ENCODE measurements at places on chromosomes 12 and 14.

- no peak for DNase-seq
These were observed 18.6 kb downstream of the LGMN start for GRCh38 chr14:92729634-92730358.

- DNase-seq: no peak
These were observed 378.8 kb upstream of the SOX5 start for GRCh38 chr12:24328261-24328660.

GRCh38 chr12:101612160-101612916 is 17.6 kb downstream of the MYBPC1 start:
- DNase-seq: no peak

DNA sequence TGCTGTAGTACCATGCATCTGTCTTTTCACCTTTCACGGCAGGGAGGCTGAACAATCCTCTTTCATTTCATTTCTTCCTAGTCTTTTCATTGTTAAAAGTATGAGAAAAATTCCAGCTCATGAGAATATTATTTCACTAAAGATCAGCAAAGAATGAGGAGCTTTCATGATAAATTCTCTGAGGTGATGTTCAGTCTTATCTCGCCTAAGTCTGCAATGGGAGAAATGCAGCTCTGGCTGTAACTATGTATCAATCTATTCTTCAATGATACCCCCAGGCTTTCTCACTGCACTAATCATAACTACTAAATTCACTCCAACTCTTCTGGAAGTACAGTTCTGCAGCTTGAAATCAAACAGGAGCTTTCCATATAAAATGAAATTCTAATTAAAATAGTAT is 15.7 kb downstream of the FOXG1 start:
- DNase-seq: no peak

DNA sequence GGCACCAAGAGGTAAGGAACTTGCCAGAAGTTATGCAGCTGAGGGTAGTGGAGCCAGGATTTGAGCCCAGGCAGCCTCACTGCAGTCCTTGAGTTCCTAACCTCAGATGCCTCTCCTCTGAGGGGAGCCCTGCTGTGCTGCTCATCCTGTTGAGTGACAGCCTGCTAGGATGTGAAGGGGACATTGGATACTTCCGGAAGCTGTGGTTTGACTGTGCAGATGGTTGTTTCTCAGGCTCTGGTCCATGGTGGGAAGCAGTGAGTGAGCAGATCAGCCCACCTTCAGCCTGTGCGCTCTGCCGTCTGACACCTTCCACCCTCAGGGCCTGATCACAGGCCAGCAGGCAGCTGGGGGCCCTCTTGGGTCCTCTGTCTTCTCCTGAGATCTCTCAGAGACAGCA is 253.2 kb downstream of the CACNA1C start:
- no peak for DNase-seq

Data from GM12891 (cell line).